Left hindlimb (tissue), 1 donor: ENCODE measurements at places on chromosomes 13 and 19.

GRCh38 chr13:51519771-51520216 lies 64.5 kb upstream of the WDFY2 start:
- no peak for DNase-seq

DNA sequence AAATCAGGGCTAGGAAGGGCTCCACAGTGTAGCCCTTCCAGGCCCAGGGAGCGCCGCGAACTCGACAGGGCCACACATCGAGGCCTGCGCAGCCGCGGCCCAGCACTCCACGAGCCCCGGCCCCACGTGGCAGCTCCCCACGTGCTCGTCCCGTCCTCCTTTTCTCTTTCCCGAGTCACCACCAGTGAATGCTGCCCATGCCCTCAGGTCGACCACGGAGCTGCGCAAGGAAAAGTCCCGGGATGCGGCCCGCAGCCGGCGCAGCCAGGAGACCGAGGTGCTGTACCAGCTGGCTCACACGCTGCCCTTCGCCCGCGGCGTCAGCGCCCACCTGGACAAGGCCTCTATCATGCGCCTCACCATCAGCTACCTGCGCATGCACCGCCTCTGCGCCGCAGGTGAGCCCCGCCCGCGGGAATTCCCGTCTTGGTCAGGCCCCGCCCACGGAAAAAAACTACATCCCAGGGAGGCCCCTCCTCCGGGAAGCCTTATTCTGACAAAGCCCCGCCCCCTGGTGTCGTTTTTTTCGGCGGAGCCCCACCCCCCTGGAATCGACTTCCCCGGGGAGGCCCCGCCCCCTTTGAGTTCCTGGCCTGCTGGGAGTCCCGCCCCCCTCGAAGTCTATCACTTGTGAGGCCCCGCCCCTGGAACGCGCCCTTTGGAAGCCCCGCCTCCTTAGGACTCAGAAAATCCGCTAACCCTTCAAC lies 7.0 kb downstream of the HIF3A start:
- DNase-seq: peak; percentile 76

DNA sequence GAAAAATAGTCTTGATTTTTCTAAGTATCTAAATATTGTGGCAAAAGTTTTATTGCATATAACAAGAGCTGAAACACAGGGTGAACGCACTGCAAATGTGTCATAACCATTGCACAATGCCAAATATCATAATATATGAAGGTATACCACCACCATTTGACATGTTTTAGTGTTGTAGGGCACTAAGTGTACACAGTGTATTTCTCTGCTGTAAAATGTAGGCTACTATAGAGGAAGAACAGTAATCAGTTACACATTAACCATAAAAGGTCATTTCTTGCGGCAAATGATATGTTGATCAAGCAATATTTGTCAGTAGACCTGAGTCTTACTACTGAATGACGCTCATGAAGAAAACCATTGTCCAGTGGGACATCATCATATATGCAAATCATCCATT lies 18.3 kb upstream of the KLF5 start:
- no peak for DNase-seq

DNA sequence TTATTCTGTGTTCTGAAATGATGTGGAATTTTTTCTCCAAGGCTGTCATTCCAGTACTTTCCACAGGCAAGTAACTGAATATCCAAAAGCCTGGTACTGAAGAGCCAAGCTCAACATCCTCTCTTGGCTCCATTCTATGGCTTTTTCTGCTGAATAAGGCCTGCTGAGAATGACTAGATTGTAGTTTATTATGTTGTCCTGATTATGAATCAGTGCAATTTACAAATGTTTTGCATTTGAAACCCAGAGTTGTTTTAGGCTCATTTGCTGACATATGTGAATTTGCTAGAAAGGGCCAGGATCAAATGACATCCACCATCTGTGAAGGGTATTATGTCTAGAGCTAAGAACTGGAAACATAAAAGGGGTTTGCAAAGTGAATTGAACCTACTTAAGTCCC lies 596.6 kb downstream of the KCTD12 start:
- DNase-seq: no peak
